ENCODE measurements at places on chromosomes 3 and 15.

DNA sequence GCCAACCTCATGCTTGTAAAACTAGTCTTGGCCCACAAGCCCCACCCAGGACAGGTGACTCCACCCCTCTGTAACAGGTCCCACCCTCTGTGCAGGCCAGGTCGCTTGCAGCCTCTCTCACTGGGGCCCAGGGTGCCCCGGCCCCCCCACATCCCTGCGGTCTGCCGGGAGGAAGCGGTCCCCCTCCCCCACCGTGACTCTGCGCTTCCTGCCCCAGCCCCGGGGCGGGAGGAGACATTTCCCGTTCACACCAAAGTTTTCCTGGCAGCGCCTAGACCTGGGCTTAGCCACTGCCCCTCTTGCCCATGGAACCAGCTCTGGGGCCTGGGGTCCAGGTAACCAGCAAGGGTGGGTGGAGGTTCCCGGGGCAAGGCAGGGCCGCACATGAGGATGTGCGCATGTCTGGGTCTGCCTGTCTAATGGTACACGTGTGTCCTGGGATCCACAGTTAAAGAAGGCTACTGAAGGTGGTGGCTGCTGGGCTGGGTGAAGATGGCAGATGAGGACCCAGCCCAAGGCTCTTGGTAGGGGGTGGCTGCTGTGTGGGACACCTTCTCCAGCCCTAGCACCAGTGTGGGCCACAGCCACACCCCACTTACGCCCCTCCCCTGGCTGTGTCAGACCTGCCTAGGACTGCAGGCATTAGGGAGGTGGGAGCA lies 8.4 kb downstream of the NBEAL2 start:
- no peak for DNase-seq

GRCh38 chr3:65593780-65594752 lies 444.7 kb downstream of the MAGI1 start:
- DNase-seq = no peak

DNA sequence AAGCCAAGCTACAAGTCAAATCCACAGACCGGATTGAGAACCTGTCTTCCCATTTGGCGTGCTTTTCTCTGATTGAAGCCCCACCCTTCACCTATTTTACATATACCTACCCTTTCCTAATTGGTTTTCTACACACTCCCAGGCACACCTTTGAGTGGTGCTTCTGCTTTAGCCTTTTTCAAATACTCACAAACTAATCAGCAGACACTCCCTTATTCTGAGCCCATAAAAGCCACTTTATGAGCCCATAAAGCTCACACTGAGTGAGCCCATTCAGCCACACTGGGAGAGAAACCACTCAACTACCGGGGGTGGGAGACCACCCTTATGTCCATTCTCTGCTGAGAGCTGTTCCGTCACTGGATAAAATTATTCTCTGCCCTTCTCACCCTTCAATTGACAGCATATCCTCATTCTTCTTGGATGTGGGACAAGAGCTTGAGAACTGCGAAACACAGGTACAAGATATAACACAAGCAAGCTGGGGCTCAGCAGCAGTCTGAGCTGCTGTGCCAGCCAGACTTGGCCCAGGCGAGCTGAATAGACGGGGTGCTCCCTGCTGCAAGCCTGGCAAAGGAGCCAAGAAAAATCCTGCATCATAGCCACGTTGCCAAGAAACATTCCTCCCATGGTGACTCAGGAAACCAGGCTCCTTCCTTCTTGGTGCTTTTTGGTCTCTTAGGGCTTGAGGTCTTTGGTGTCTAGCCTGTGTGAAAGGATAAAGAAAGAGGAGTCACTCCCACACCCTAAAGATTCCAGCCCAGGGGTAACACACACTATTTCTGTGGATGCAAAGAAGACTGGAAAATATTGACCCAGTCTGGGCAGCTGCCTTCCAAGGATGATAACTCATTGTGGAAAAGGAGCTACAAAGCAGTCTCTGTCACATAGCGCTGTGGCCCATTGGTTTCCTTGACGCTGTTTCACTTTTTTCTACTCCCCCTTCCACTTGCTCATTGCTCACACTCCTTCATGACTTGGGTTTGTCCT lies 609.7 kb downstream of the MCTP2 start:
- DNase-seq = peak; percentile 20

- no peak for DNase-seq
These were observed 131.6 kb downstream of the AQP9 start for GRCh38 chr15:58269455-58270414.

GRCh38 chr15:52104532-52105004 lies 8.0 kb downstream of the BCL2L10 start:
- DNase-seq = no peak

GRCh38 chr3:194485468-194485880 lies 1.3 kb downstream of the ATP13A3 start:
- no peak for DNase-seq

GRCh38 chr3:7697548-7697947 lies 804.1 kb upstream of the LMCD1 start:
- DNase-seq = no peak

DNA sequence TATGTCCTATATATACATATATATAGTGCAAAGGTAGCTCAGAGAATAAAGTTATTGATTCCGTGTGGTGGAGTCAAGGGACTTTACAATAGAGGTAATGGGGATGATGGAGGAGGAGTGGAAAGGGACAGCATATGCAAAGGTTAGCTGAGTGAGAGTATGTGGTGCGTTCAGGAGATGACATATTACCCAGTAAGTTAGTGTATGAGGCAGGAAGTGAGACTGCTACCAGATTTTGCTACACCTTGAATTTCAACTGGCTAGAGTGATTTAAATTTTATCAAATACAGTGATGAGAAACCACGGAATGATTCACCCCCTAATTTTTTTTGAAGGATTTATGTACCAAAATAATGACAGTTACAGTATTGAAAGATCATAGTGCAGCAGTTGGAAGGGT lies 2.8 kb downstream of the ACTL6A start:
- no peak for DNase-seq

- no peak for DNase-seq
These were observed 71.7 kb downstream of the TOP2B start for GRCh38 chr3:25593001-25593400.

GRCh38 chr3:157387708-157388435 lies 48.8 kb upstream of the PTX3 start:
- no peak for DNase-seq

- no peak for DNase-seq
These were observed 207.6 kb upstream of the AZI2 start for GRCh38 chr3:28556195-28556594.

DNA sequence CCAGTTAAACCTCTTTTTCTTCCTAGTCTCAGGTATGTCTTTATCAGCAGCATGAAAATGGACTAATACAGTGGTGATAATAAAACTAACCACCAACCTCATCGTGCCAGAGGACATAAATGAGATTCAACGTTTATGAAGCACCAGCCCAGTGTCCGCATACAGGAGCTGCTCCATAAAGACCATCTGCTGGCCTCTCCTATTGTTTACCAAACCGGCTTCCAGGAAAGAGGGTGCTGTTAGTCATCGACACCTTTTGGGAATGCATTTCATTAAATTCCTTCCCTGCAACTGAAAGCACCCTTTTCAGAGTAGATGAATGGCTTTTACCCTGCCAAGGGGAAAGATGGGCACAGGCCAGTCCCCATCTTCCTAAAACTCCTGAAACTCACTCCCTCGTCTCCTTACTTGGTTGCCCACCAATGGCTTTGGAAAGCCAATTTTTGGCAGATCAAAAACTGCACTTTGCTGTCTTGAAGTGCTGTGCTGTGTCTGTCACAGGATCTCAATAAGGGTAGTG lies 122.1 kb downstream of the AQP9 start:
- DNase-seq = no peak

DNA sequence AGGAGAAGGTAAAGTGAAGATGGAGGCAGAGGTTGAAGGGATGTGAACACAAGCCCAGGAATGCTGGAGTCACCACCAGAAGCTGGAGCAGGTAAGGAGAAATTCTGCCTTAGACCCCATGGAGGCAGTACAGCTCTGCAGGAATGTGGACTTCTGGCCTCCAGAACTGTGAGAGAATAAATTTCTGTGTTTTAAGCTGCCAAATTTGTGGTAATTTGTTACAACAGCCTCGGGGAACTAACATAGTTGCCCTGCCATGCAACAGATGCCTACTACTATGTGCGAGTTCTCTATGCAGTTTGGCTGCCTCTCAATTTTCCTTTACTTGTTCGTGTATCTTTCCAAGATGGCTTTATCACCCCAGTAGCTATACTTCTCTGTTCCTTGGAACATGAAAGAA lies 394.1 kb downstream of the TUSC7 start:
- DNase-seq = no peak

- DNase-seq = no peak
These were observed 168.7 kb downstream of the POTEB3 start for GRCh38 chr15:21271566-21271965.

GRCh38 chr15:68817304-68818065 lies 3.2 kb downstream of the ANP32A start:
- no peak for DNase-seq

DNA sequence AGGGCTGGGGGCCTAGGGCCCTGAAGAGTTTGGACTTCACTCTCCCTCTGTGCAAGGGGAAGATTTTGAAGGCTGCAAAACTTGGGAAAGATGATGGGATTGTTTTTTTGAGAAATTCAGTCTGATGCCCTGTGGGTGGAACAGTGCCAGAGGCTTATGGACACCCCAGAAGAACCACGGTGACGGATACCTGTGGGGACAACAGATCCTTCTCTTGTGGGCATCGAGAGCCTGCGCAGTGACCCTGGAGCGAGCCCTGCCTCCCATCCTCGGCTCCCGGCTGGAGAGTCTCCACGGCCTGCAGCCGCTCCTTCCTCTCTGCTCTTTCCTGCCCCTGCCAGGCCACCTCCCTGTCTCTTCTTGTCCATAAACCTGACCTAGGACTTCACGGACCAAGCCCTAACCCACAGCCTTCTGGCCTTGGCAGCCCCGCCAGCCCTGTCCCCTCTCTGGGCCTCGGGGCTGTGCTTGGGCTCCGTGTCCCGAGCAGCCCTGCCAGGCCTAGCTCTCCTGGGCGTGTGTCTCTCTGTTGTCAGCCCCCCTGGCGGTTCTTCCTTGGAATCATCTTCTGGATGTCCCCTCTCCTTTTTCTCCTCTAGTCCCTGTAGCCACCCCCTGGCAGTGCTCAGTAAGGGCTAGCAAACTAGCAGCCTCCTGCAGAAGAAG lies 98.4 kb downstream of the VGLL4 start:
- no peak for DNase-seq

DNA sequence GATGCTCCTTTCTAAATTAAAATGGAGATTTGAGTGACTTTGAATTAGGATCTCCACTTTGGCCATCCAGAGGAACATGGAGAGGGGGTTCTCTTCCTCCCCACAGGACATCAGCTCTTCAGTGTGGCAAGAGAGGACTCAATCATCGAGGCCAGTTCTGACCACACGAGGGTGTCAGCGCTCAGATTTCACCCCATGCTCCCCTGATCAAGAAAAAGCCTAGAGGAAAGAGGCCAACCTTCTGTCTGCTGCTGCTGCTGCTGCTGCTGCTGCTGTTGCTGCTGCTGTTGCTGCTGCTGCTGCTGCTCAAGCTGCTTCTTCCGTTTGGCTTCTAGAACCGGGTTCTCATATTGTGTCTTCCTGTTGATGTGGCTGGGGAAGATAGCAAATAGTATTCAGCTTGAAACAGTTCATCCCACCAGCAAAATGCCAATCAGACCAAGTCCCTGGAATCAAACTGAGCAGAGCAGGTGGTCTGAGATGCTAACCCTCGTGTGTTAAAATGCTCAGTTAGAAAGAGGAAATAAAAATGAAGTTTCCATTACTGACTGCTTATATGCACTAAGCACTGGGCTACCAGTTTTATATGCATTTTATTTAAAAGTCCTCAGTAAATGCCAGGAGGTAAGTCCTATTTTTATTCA lies 599.0 kb downstream of the MAGI1 start:
- DNase-seq = no peak

DNA sequence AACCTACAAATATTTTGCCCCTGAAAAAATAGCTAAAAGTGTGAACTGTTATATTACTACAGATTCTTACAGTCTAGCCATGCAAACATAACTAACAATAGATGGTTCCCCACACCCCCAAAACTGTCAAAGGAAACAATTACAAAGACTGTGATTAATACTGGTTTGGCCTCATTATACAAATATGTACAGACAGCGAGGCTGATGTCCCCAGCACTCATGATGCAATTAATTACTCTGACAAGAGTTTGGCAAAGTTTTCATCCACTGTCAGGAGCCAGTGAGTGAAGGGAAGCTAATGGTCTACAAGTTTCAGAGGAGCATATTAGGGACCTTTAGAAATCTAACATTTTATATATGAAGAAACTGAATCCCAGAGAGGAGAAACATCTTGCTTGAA lies 61.0 kb downstream of the HMG20A start:
- no peak for DNase-seq

DNA sequence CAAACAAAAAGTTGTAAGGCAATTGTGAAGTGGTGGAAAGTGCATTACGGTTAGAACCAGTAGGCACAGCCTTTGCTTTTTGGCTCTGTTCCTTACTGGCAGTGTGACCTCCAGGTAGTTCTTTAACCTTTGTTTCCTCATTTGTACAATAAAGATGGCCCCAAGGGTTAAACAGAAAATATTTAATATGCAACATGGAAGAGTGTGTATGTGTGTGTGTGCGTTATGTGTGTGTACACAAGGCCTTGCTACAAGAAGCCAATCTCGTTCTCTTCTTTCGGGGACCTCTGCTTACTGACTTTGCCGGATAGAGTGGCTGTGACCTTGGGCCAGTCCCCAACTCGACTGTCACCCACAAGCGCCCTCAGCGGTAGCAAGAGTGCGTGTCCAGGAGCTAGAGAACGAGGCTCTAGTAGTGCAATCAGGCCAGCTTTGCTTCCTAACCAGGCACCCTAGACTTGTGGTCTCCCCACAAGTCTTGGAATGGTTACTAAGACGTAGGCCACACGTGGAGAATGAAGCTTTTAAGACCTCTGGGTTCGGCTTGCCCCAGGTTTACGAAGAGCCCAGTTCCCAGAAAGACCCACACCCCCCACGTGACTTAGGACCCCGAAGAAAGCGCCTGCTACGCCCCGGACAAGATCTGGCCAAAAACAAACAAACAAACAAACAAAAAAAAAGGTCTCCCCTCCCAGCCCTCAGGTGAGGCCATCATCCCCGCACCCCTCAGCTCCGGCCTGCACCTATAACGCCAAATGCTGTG lies 593 bp downstream of the CIAO2A start:
- no peak for DNase-seq

DNA sequence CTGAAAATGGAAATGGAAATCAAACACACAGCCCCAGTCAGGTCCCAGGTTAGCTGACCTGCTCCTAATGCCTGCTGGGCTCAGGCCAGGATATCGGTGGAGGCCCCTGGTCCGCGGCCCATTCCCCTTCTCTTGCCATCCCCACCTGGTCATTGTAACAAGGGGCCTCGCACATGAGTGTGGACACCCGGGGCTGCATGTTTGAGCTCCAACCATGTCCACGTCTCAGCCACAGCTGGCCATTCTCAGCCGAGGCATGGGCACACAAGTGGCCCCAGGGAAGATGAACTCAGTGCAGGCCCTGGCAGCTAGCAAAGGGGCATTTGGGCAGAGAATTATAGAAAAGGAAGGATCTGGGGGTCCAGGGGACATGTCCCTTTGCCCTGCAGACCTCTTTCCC lies 41.7 kb downstream of the FAM174B start:
- DNase-seq = no peak
